Esophagus (tissue), 2 donors: ENCODE measurements at places on chromosomes 11 and 22. TPM values are rescaled to one million over a fixed set of nuclear protein-coding genes. Genes with fewer than 3 reads are reported as not detected.

ASPHD2 gene
- 1.5 TPM for polyA plus RNA-seq

SLC22A12 gene
- not detected for polyA plus RNA-seq

BTG4 gene
- not detected for polyA plus RNA-seq

CPT1A gene
- polyA plus RNA-seq, result 8.4 TPM

NECTIN1 gene
- polyA plus RNA-seq, result 89.9 TPM

ALDH3B1 gene
- 19.7 TPM for polyA plus RNA-seq

EMID1 gene
- 0.22 TPM for polyA plus RNA-seq

PDE3B gene
- polyA plus RNA-seq, result 1.2 TPM

P2RX3 gene
- not detected for polyA plus RNA-seq

RIMBP3C gene
- polyA plus RNA-seq, result 0.02 TPM
